CMK (cell line): ENCODE measurements at places on chromosomes 7 and 10.

GRCh38 chr7:111832174-111832573 is 269.9 kb upstream of the IMMP2L start:
- no peak for DNase-seq

GRCh38 chr7:87475359-87476178 is at the start of gene ABCB4:
TSS of gene ABCB4 (minus strand) at chr7:87475680. CDS start at chr7:87475465, 215 bp downstream.
- DNase-seq, result no peak

DNA sequence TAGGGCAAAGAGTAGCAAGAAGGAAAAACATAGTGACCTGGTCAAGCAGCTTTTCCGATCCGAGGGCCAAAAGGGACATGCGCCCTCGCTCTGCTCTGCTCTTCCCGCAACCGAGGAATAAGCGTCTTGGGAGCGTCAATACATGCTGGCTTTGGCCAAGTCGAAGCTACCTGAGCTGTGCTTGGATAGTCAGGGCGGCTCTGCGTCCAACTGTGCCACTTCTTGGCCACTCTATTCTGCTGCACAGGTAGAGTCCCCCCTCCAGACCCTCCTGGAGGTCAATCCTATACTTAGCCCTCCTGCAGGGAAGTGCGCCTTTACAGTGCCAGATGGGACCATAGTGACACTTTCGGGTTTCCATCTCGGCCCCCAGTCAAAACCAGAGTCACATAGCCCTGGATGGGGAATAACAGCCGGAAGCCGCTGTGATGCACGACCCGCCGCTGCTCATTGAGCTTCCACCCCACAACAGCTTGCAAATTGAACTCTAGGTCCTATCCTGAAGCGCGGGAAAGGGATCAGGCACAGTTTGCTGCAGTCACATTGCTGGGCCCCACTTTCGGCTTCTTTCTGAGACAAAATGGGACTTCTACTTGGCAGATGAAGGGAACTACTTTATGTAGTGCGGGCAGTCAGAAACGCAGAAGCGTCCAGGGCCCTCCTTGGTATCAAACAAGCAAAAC is 1.1 kb upstream of the HPSE2 start:
- no peak for DNase-seq

GRCh38 chr7:1981878-1982230 is 250.9 kb downstream of the MAD1L1 start:
- DNase-seq, result no peak

DNA sequence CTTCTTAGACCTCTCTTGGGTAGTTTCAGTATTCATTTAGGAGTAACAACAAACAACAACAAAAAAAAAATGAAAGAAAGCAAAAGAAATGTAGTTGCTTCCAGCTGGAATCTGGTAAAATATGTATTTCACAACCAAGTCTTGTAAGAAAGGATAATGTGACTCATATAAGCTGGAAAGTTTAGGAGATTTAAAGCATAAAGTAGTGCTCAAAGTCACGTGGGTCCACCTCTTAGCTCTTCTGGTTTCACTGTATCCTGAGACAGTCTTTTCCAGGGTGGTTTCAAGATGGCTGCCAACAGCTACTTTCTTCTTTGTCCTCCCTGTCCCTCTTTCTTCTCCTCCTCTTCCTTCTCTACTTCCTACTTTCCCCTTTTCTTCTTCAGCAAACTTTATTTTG is 69.5 kb upstream of the CDK13 start:
- DNase-seq, result no peak

DNA sequence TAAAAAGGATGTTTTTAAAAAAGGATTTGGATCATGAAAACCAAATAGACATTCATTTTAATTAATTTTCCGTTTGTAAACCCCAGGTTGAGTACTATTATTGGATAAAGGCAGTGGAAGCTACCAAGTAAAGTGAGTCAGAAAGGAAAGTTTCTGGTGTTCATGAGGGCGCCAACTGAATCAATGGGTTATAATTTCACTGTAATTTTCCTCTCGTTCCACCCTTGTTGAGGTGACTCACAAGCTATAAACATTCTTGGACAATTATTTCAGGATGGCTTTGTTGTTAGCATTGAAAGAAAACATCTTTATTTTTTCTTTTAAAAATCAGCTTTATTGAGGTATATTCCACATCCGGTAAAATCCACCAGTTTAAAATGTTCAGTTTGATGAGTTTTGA is 5.1 kb upstream of the FAM133B start:
- DNase-seq, result no peak

DNA sequence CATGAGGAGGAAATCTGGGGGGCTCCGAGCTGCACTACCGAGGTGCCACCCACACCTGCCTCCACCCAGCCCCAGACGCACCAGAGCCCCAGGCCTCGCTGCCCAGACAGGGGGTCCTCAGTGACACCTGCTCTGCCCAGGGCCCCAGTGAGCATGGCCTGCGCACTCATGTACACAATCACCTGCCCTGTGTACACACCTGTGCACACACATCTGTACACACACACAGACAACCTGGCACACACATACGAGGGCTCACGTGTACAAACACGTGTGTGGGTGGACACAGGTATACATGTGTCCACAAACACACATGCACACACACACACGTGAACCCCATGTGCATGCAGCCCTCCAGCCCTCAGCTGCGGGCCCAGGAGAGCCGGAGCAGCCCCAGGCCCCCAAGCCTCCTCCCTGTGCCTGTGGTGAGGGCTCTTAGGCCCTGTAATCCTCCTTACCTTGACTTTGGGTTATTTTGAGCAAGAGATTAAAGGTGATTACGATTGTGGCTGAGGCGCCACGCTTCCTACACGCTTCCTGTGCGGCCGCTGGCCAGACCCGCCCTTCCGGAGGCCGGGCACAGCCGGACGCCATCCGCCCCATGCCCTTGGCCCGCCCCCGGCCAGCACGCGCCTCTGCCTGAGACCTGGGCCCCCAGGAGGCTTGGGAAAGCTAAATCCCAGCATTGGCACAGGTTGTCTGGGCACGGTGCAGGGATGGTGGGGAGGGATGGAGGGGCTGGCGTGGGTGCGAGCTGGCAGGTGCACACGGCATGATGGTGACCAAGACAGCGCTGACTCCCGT is 71.9 kb downstream of the ELFN1 start:
- no peak for DNase-seq

DNA sequence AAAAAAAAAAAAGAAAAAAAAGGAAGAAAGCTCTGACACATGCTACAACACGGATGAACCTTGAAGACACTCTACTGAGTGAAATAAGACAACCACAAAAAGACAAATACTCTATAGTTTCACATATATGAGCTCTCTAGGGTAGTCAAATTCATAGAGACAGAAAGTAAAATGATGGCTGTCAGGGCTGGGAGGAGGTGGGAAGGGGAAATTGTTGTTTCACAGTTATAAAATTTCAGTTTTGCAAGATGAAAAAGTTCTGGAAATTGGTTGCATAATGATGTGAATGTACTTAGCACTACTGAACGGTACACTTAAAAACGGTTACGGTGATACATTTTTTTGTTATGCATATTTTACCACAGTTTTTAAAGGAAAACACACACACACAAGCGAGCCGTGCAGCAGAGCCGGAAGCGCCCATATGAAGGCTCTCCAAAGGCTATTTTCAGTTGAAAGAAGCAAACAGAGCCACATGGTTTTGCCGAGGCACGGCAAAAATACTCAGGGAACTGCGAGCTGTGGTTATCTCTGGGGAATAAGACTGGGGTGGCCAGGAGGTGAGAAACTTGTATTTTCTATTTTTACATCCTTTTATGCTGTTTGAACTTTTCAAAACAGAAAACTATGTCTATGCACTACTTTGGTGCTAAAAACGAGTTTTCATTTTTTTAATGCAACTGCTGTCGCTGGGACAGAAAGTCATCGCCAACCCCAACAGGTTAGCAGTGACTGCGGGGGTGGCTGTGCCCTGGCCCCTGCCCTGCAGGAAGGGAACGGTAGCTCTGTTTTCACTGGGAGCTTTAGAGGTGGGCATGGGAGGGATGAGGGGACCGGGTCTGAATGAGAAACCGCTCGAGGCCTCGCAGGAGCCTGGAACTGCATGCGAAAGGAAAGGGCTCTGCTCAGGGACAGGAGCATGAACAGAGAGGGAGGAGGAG is 132.9 kb downstream of the OAT start:
- no peak for DNase-seq

DNA sequence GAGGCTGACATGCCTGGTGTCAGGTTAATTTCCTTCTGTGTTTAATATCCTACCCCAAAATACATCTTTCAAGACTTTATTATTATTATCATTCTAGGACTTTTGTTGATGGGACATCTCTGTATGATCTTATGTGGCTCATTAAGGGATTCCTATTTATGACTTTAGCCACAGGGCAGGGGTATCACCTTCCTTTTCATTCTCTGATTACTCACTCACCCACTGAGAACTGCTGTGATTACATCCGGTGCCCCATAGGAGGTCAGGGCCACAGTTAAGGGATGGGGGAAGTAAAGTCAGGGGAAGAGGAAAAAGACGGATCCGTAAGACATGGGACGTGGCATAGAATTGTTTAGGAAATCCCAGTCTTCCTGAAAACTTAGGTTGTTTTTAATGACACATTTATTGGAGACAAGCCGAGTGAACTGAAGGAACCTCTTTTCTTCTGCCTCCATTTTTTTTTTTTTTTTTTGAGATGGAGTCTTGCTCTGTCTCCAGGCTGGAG is 61.0 kb upstream of the PITRM1 start:
- no peak for DNase-seq

GRCh38 chr10:110083884-110084283 is 76.1 kb downstream of the ADD3 start:
- no peak for DNase-seq

DNA sequence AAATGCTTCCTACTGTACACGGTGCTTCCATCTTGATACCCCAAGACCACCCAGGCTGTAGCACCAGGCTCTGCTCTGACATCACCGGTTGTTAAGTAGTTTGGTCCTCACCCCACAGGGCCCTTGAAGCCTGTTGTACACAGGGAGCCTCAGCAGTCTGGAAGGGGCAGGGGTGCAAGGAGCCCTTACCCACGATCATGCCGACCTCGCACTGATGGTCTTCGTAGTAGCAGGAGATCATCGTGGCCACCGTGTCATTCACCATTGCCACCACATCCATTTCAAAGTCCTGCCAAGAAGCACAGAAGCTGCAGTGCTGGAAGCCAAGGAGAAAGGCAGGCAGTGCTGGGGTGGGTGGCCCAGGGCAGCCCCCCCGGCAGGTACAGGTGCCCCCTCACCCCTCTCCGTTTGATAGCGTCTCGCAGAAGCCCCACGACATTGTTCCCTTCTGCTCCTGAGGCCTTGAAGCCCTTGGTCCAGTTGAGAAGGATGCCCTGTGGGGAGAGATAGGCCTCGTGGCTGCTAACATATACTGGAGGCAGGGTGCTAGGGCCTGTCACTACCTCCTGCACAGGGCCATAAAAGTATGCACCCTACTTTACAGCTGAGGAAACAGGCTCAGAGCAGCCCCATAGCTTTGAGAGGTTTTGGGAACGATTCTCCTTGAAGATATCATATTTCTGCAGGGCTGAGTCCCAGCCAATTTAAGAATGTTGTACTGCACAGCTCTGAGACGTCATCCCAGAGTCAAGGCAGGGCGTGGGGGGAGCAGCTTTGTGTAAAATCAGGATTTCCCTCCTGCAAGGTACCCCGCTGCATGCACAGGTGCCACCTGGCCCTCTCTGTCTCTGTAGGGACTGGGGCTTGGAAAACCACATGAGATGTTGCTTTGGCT is 8.7 kb upstream of the MYL7 start:
- no peak for DNase-seq

GRCh38 chr10:127275272-127275671 is 78.9 kb upstream of the INSYN2A start:
- no peak for DNase-seq

DNA sequence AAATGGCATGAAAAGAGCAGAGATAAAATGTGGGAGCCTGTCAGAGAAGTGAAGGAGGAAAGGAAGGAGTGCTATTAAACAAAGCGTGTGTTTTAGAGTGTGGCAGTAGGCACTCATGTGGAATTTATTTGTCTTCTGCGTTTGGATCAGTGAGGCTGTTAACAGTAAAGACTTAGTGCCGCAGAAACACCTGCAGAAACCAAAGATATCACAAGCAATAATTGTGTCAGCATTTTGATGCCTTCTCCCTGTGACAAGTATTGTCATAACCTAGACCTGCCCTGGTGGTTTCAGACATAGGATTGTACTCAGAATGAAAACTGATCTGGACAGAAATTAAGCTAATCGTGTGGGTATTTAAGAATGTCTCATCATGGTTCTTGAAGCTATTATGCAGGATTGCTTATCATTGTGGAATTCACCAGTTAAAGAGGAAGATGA is 191.0 kb downstream of the CAMK1D start:
- DNase-seq, result no peak

DNA sequence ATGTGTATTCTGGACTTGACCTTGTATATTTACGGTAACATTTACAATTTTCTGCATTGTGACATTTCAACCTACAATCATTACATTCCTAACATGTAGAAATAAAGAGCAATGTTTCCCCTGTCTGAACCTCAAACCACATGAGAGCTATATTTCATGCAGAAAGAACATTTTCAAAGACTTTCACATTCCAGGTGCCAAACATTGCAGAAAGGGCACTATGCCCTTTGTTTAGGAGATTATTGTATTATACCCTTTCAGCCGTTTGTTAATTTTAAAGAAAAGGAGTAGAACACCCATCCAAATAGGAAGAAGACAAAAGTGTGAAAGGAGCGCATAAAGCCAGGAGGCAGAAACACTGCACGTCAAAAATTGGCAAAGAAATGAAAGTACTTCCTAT is 260.4 kb downstream of the RELN start:
- no peak for DNase-seq

DNA sequence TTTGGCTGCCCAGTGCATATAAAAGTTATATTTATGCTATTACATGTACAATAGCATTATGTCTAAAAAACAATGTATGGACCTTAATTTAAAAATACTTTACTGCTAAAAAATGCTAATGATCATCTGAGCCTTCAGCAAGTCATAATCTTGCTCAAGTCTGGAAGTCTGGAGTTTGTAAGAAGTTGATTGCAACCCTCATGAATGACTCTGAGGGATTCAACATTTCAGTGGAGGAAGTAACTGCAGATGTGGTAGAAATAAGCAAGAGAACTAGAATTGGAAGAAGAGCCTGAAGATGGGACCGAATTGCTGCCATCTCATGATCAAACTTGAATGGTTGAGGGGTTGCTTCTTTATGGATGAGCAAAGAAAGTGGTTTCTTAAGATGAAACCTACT is 13.0 kb upstream of the ADAMTS14 start:
- DNase-seq, result no peak

- DNase-seq, result no peak
Observed at GRCh38 chr7:13259930-13260329, 572.5 kb downstream of the ARL4A start.

DNA sequence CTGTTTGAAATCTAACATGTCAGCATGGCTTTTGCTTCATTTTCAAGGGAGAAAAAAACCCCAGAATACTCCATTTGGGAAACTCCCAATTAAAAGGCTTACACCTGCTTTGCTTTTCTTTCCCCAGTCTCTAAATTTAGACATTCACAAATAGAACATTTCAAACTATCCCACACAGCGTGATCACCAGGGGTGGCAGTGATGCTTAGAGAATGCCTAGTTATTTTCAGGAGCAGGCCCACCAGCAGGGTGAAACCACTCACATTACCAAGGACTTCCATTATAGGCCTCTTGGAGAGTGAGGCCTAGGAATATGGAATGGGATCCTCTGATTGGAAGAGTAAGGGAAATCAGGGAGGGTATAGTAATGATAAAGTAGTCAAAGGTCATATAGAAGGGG is 14.2 kb downstream of the CPN1 start:
- DNase-seq, result no peak

- DNase-seq, result no peak
Observed at GRCh38 chr10:88735661-88736060, 24.2 kb upstream of the LIPN start.

- DNase-seq, result no peak
Observed at GRCh38 chr10:75450075-75450445, 18.6 kb downstream of the LRMDA start.
